ENCODE measurements at places on chromosomes 13 and 19.

DNA sequence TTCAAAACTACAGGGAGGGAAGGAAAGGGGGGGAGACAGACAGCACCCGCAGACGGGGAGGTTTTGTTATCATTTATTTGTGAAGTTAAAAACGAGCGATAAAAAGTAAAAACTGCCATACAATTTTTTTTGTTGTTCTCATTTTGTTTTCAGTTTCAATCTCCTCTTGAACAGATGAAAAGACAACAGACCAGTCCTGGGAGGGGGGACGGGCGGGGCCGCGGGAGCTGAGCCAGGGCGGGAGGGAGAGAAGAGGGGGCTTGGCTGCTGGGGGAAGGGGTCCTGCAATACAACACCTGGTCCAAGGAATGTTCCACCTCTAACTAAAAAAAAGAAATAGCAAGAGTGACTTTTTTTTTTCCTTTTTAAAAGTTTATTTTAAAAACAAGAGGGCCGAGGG is 11.3 kb downstream of the KHSRP start:
- DNase-seq, result no peak

DNA sequence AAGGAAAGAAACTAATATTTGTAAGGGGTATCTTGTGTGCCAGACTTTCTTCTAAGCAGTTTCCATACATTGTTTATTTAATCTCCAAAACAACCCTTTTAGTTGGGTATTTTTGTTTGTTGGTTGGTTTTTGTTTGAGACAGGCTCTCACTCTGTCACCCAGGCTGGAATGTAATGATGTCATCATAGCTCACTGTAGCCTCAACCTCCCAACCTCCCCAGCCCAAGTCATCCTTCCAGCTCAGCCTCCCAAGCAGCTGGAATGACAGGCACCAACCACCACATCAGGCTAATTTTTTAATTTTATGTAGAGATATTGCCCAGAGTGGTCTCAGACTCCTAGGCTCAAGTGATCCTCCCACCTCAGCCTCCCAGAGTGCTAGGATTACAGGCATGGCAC is 41.2 kb upstream of the LSM14A start:
- DNase-seq, result no peak

GRCh38 chr19:47790398-47790814 is 11.9 kb downstream of the SELENOW start:
- peak; percentile 40 for DNase-seq

GRCh38 chr19:40741527-40742390 is 8.5 kb downstream of the ACTMAP start:
- no peak for DNase-seq

DNA sequence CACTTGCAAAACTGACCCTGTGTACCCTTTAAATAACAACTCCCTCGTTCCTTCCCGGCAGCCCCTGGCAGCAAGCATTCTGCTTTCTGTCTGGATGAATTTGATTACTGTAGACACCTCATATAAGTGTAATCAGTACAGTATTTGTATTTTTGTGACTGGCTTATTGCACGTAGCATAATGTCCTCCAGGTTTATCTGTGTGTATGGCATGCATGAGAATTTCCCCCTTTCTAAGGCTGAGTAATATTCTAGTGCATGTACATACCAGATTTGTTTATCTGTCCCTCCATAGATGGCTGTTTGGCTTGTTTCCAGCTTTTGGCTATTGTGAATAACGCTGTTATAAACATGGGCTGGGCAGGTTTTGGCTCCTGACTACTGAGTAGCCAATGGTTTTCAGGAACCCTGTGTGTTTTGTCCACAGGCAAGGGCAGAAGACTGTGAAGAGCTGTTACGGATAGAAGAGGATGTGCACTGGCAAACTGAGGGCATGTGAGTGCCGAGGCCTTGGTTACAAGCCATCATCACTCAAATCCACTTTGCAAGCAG is 98.0 kb downstream of the ESD start:
- no peak for DNase-seq

- DNase-seq, result no peak
These were observed 1.7 kb downstream of the AP1M1 start for GRCh38 chr19:16199275-16199932.

DNA sequence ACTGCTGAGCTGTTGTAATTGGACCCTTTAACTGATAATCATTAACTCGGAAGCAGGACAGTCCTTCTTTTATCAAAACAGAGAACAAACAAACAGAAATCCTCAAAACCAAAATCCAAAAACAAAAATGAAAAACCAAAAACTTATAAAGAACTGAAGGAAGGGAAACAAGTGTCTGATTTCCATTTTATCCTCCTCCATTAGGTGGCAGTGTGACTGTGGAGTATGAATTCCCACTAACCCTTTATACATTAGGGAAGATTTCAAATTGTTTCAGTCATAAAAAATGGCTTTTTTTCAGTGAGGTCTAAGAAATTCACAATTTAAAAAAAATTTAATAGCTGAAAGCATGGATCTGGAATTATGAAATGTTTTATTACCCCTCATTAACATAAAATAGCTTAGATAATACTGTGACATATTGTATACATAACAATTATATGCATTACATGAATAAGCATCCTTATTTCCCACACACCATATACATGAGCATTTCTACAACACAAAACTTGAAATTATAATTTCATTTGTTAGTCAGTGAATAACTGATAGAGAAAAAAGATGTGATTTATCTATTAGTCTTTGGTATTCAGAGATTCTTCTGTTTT is 1074.3 kb upstream of the PCDH9 start:
- DNase-seq, result peak; percentile 66

- DNase-seq, result no peak
These were observed 12.1 kb downstream of the IGFL1 start for GRCh38 chr19:46241626-46242025.

DNA sequence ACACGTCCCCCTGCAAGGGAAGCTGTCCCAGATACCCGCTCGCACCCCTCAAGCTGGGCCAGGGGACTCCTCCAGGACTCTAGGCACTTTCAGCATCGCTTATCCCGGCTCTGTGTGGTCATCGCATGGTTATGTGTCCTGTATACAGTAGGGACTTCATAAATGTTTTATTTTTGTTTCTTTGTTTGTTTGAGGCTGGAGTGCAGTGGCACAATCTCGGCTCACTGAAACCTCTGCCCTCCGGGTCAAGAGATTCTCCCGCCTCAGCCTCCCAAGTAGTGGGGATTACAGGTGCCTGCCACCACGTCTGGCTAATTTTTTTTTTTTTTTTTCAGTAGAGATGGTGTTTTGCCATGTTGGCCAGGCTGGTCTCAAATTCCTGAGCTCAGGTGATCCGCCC is 7.5 kb downstream of the ANGPTL8 start:
- DNase-seq, result no peak

All from NCI-H1092 treated with DMSO at 0.1 percent for 48 hours (cell line).